Hematopoietic multipotent progenitor cell treated with erythropoietin and hydrocortisone succinate and interleukin-3 and kit ligand, for 8 days (in vitro differentiated cells): ENCODE measurements at places on chromosomes 12 and 14.

- no peak for DNase-seq
These were observed 337.5 kb downstream of the GLT1D1 start for GRCh38 chr12:129190827-129191226.

DNA sequence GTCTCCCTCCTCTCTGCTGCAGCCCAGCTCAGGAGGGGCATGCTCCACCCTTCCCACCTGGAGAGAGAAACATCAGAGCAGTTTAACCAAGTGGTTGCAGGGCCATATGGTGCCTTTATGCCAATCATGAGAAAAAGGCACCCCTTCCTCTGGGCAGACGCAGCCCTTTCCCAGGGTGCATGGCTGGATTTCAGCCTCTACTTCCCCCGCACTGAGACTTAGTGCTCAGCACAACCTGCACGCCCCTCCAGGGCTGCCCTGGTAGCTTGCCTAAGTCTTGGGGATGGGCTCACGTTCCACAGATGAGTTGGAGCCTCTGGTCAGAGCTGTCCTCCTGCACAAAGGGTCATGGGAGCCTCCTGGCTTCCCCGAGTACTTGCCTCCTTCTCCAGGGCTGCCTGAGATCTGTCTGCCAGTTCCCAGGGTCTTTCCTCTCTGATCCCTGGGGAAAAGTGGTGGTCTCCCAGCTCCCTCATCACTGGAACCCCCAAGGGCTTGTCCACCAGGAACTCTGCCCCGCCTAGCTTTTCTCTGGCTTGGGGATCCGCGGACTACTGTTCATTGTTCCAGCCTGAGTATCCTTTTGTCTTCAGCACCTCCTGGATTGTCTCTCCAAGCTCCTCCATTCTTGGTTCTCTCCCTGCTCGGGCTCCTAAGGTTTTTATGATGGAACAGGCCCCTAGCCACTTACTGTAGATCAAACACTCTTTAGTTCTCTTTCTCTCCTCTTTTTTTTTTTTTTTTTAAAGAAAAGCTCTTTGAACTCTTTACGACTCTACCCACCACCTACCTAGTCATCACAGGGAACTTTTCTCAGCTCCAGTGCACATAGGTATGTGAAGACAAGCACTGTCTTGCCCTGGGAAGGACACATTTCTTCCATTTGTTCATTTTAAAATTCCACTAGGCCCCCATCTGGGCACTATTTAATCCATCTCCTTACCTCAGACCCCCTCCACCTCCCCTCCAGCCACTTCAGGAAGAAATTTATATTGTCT lies 6.1 kb upstream of the KRT74 start:
- no peak for DNase-seq

DNA sequence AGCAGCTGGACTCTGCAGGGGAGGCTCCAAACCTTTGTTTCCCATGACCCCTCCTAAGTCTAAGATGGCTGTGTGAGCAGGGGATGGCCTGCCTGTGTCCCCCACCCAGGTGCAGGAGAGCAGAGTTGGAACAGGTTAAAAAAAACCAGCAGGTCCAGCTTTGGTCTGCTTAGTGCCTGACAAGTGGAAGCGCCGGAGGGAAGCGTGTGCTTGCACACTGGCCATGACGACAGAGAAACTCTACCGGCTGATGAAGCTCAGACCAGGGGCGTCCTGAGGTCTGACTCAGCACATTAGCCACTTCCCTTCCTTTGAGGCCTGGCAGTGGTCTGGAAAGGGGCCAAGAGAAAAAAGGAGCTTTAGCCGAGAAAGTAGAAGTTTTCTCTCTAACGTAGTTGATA lies 280.1 kb downstream of the VRK1 start:
- peak; percentile 90 for DNase-seq

- no peak for DNase-seq
These were observed 82.2 kb upstream of the NEDD1 start for GRCh38 chr12:96824838-96825236.

DNA sequence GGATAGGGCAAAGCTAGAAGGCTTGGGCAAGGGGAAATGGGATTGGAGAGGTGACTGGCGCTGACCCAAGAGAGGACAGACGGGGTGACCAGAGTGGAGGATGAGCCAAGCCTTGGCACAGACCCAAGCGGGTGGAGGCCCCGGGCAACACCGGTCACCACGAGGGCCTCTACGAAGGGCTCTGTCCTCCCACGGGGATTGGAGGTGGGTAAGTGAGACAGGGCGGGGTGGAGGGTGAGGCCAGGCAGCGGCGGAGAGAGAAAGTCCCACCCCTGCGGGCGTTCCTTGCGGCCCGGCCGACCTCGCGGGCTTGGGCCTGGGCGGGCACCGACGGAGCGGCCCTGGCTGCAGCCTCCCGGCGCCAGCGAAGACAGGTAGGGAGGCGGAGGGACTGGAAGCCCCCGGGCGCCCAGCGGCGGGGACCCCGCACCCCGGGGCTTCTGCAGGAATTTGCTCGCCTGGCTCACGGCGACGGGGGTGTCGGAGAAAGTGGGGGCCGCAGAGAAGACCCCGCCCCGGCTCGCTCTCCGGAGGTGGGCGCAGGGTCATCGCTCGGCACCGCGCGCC lies at the start of gene PAPLN:
TSS of gene PAPLN (plus strand) at position 288 of the 567 bp plus-strand sequence. CDS start 2,273 bp downstream, outside the sequence.
- peak; percentile 25 for DNase-seq

- DNase-seq = no peak
These were observed 185.6 kb downstream of the ZFP36L1 start for GRCh38 chr14:68607081-68607866.

DNA sequence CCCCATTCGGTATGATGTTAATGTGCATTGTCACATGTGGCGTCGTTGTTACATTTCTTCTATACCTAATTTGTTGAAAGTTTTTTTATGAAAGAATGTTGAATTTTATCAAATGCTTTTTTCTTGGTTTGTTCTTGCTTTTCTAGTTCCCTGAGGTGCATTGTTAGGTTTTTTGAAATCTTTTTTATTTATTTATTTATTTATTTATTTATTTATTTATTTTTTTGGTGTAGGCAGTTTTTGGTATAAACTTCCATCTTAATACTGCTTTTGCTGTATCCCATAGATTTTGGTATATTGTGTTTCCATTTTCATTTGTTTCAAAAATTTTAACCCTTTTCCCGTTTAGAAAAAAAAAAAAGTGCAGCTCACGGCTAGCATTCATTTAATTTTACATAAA lies 121.1 kb upstream of the HMGA2 start:
- no peak for DNase-seq

GRCh38 chr12:31570880-31571279 lies 20.1 kb downstream of the DENND5B start:
- no peak for DNase-seq

GRCh38 chr12:51662728-51663154 lies 71.7 kb downstream of the SCN8A start:
- DNase-seq = no peak

- DNase-seq = no peak
These were observed 26.0 kb upstream of the RXYLT1 start for GRCh38 chr12:63753743-63754142.

DNA sequence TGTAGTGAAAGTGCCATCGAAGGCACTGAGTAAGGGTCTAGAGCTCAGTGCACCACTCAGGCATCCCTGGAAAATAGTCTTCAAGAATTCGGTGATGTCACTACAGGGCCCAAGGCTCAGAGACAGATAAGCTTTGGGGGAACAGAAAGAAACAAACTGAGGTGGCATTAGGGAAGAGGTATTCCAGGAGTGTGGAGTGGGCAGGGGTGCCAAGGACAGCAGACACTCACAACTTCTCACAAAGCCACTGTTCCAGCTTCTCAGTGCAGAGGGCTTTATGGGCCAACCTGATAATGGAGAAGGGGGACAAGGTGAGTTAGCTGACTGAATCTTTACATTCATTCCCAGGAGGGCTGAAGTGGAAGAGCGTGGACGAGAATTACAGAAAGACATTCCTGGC lies 2.1 kb downstream of the LALBA start:
- no peak for DNase-seq

DNA sequence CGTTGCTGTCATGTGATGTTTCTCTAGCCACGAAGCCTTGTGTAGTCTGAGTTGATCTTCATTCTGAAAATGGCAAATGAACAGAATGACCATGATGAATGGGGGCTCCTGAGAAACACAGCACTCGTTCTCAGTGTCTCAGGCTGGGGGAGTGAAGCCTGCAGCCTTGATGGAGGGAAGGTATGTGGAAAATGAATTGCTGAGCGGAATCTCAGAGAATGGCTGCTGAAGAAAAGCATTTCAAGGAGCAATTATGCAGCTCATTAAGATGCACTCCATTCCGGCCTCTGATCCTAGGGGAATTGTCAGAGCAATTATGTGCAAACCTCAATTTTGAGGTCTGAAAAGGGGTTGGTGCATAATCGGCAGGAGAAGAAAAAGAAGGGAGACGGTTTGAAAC lies 167.1 kb downstream of the CHST11 start:
- DNase-seq = no peak

DNA sequence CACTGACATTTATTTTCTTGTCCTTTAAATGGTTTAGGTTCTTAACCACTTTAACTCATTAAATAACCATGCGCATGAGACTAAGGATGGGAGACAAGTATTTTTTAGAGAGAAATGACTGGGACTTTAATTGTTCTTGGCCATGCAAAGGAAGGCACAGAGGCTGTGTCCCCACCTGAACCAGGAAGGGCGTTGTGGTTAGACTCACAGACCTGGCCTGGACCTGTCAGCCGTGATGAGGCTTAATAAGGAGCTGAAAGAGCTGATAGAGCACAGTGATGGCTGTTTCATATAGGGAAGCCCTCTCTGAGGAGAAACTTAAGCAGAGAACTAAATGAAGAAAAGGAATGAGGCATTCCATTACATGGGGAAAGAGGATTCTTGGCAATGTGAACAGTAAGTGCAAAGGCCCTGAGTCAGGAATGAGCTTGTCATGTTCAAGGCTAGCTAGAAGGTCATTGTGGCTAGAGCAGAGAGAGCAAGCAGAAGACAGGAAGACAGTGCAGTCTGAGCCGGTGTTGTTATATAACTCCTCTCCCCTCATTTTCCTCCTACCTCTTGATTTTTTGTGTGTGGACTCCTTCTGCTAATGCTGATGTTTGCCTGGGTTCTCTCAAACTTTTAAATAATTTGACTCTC lies 74.4 kb upstream of the ANO4 start:
- DNase-seq = no peak

DNA sequence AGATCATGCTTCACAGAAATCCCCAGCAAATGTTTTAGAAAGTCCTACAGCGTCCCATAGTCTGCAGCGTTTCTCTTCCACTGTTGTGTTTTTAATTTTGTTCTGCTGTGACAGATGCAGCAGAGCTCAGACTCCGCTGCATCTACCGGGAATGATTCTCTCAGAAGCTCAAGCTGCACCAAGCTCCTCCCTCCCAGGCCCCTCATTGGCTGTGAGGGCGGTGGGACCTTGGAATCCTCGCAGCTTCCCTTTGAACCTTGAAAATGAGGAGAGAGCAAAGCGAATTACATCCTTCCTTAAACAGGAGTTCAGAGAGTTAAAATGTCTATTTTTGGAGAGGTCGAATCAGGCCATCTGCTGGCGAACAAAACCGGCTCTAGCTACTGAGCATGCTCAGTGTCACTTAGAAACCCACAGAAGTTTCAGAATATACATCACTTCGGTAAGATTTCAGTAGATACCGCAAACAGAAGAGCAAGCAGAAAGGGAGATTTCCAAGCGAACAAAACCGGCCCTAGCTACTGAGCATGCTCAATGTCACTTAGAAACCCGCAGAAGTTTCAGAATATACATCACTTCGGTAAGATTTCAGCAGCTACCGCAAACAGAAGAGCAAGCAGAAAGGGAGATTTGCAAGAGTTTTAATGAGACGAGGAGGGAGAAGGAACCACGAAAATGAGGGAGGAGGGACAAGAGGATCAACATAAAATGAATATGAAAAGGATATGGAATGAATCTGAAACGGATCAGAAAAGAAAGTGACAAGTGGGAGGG lies at the start of gene ABCD2:
TSS of gene ABCD2 (minus strand) at position 144 of the 774 bp plus-strand sequence. CDS start 188 bp downstream, outside the sequence.
- peak; percentile 13 for DNase-seq

- no peak for DNase-seq
These were observed 206.4 kb upstream of the GRIP1 start for GRCh38 chr12:66885115-66885875.

DNA sequence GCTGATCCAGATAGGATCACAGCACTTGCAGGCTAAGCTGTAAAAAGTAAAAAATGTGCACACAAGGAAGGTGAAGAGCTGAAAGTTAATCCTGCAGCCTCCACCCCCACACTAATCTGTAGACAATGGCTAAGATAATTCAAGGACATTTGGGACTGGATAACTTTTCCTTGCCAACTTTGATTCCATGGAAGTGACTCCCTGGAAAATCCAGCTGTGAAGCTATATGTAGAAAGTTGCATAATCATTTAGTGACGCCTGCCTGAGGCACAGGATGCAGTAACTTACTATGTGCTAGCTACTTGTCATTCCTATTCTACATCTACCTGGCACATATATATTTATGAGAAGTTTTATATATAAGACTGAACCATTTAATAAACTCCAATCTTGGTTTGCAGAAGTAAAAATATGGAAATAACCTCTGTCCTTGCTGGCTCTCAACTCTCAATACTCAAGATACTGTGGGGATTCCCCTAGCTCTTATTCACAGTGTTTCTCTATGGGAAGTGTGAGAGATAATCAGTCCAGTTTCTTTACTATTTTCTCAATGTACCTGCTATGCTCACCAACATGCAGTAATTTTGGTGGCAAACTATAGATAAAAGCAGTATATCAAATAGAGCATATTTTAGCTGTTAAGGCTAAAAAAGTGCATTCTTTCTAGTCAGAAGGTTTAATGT lies 14.8 kb downstream of the LDHB start:
- no peak for DNase-seq

DNA sequence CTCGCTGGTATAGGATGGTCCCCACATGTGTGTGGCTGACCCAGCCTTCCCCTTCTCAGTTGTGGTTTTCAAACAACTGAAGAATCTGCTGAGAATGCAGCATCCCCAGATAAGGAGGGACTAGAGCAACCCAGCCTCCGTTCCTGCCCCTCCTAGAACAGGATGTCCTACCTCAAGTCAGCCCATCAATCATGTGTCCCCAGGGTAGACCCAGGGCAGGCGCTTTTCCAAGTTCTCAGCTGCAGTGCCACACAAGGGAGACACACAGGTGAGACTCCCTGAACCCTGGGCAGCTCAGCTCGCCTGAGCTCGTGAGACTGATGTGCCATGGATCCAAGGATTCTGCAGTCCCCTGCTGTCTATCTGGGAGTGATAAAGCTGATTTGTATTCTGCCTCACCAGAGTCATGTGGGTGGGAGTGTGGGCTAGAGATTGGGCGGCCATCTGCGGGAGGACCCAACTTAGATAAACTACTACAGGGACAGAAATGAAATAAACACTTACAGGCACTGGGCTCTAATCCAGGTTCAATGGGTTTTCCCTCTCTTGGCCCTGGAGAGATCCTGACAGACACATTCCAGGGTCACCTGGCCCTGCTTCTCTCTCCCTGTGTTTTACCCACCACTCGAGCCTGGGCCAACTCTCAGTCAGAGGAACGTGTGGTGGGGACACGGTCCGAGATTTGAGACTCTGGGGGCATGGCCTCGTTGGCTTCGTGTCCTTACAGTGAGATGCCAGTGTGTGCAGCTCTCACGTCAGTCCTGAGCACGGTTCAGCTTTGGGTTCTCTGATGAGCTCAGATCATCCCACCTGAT lies 303.5 kb upstream of the SFSWAP start:
- no peak for DNase-seq
